NCI-H1105 treated with DMSO at 0.1 percent for 48 hours (cell line): ENCODE measurements at places on chromosomes 5 and 9.

- no peak for DNase-seq
Observed at GRCh38 chr5:68333649-68334552, 118.3 kb downstream of the PIK3R1 start.

- DNase-seq: peak; percentile 27
Observed at GRCh38 chr9:95726756-95727155, 148.7 kb upstream of the ERCC6L2 start.

- DNase-seq: no peak
Observed at GRCh38 chr5:55911784-55912653, 60.9 kb downstream of the IL31RA start.

GRCh38 chr9:93139365-93140182 lies 5.5 kb upstream of the NINJ1 start:
- DNase-seq: no peak
